ENCODE measurements at places on chromosomes 6 and 20. TPM values are rescaled to one million over a fixed set of nuclear protein-coding genes. Genes with fewer than 3 reads are reported as not detected.

The TRERF1 gene
- 2.2 TPM for total RNA-seq

The FLRT3 gene
- total RNA-seq = 3.3 TPM

The LRRC73 gene
- total RNA-seq = not detected

The PPIL6 gene
- total RNA-seq = 0.80 TPM

The GSTA2 gene
- total RNA-seq = not detected

The PCMTD2 gene
- total RNA-seq = 15.9 TPM

The HNF4A gene
- total RNA-seq = not detected

The FAM209A gene
- not detected for total RNA-seq

The SLC22A2 gene
- total RNA-seq = not detected

The HAO1 gene
- not detected for total RNA-seq

The REM1 gene
- total RNA-seq = not detected

The DEFB132 gene
- not detected for total RNA-seq

The WFDC2 gene
- total RNA-seq = 53.3 TPM

The LST1 gene
- not detected for total RNA-seq

The CD83 gene
- total RNA-seq = 7.1 TPM

The KCNB1 gene
- total RNA-seq = not detected

The RGS19 gene
- total RNA-seq = 19.7 TPM
